ENCODE measurements at places on chromosomes 7 and 10.
A peak's percentile ranks its signal among the peaks of the same experiment; 100 is the strongest.

DNA sequence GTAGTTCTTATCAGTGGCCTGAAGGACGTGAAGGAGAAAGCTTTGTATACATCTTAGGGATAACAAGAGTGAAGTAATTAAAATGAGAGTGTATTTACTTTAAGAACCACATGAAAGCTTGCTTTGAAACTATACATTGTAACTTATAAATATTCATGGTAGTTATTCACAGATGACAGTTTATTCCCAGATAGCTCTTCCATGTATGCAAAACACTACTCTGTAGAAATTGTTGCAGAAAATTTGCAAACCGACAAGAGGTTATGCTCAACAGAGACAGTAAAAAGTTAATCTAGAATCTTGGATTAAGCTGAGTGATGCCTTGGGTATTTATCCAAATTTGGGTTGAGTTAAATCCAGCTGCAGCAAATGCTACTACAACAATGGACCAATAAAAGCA, 301.5 kb downstream of the PRKG1 start:
- DNase-seq: no peak

DNA sequence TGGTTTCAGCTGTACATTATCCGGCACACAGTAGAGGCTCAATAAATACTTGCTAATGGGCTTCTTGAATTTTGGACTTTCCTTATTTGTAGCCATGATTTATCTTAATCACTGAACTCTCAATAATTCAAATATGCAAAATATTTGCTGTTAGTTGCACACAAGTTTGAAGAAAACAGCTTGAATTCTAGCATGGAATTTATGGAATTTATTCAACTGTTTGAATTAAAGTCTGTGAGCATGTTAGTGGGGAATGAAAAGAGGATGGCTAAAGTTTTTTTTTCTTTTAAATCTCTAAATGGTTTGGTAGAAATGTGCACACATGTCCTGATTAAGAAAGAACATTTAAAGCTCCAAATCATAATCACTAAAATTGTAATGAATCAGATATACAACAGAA, 42.5 kb downstream of the SIRT1 start:
- DNase-seq: no peak

GRCh38 chr7:30971440-30971839, 7.7 kb downstream of the GHRHR start:
- no peak for DNase-seq

DNA sequence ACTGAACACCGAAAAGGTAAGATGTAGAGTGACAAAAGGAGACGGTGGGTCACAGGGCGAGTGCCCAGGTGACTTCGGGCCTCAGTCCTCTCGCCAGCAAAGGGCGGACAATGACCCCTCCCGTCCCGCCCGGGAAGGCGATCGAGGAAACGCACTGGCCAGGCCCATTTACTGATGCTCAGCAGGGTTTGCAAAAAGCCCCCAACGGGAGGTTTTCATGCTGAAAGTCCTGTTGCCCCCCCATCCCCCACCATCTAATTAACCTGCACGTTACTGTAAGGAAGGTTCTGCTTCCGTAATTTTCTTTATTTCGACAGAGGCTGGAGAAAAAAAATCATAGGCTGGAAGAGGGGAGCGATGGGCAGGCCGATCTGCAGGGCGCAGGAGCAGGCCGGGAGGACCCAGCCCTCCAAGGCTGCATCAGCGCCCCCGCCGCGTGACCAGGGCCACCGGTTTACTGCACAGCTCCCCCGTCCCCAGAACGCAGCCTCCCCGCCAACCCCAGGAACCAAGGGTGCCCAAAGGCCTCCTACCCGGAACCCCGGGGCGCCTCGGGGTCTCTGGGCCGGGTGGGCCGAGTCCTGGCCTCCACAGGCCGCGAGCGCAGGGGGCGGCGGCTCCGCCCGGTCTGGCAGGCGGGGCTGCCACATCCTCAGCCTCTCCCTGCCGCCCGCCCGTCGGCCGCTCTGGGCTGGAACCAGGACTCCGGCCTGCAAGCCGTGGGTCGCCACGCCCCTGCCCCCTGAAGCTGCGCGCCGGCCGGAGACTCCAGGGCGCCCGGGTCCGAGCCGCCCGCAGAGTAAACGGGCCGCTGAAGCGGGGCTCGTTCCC, 613 bp downstream of the OAT start:
- peak; percentile 34 for DNase-seq

- no peak for DNase-seq
These were observed 9.0 kb upstream of the GPR141 start for GRCh38 chr7:37674531-37674930.

DNA sequence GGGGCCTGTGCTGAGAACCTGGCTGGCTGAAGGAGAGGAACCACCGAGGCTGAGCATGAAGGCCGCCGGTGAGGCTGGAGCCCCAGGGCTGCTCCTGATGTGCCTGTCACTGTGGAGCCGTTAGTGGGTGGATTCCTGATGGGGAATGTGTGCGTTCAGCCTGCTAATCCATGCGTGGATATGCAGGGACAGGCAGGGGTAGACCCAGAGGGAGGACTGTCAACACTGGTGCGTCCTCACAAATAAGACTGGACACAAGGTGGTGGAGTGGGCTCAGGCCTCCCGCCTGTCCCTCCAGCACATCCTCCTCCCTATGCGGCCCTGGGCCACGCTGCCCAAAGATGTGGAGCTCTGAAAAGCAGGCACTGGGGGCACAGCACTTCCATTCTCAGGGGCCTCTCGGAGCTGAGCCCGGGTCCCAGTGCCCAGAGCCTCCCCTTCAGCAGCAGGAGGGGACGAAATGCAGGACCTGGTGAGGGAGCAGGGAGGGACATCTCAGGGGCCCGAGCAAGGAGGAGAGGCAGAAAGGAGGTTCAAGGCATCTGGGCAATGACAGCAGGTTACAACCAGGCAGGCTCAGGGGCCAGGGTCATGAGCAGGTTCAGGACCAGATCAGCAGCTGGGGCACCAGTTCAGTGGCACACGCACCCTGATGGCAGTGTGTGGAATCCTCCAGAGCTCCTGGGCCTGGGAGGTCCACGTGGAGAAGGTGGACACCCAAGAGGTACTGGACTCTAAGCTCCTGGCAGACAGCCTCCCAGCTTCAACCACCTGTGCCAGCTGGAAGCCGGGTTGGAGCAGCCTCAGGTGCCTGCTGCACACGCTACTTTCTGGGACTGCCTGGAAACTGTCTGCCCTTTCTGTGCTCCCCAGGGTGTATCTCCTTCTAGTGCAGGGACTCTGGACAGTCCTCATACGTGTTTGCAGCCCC, 33.5 kb upstream of the ANTXRL start:
- DNase-seq: no peak

- DNase-seq: no peak
These were observed 72.6 kb downstream of the COBL start for GRCh38 chr7:51244053-51244452.

- DNase-seq: no peak
These were observed 1.5 kb upstream of the SEMA3A start for GRCh38 chr7:84196084-84196503.

- DNase-seq: no peak
These were observed 69.2 kb upstream of the IGFBP3 start for GRCh38 chr7:45990276-45990675.

GRCh38 chr7:154928136-154929005, 74.6 kb downstream of the PAXIP1 start:
- DNase-seq: no peak

DNA sequence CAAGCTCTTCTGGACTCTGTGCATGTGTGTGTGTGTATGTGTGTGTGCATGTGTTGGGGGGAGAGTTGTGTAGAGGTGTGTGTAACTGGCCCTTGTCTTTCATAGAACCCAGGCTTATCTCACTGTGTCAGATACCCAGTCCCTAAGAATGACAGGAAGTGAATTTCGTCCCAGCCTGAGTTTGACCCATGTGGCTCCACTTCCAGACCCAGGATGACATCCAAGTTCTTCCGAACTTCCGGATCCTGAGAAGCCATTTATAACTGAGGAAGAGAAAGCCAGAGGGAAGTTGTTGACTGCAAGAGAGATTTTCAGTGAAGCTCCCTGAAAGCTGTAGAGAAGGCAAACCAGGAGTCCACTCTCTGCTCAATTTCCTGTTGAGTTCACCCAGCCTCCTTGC, 53.2 kb downstream of the ADRB1 start:
- no peak for DNase-seq

DNA sequence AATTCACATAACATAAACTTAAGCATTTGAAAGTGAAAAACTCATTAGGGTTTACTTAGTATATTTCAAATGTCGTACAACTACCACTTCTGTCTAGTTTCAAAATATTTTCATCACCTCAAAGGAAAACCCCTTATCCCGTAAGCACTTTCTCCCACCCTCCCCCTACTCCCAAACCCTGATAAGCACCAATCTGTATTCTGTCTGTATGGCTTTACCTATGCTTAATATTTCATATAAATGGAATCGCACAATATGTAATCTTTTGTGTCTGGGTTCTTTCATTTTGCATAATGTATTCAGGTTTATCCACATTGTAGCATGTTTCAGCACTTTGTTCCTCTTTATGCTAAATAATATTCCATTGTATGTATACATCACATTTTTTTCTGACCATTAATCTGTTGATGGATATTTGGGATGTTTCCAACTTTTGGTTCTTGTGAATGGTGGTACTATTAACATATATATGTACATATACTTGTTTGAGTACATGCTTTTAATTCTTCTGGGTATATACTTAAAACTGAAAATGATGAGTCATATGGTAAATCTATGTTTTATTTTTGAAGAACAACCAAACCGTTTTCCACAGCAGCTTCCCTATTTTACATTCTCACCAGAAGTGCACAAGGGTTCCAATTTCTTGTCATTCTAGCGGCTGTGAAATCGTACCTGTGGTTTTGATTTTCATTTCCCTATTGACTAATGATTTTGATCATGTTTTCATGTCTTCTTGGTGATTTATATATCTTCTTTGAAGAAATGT, 6.2 kb upstream of the STARD3NL start:
- no peak for DNase-seq

- DNase-seq: no peak
These were observed 1.1 kb upstream of the RAB11FIP2 start for GRCh38 chr10:118047880-118048279.

GRCh38 chr10:101986624-101986971, 69.4 kb downstream of the ARMH3 start:
- no peak for DNase-seq

- no peak for DNase-seq
These were observed 73.8 kb downstream of the OSBPL3 start for GRCh38 chr7:24905996-24906770.

GRCh38 chr7:155412416-155413253, 45.3 kb upstream of the EN2 start:
- peak; percentile 52 for DNase-seq

DNA sequence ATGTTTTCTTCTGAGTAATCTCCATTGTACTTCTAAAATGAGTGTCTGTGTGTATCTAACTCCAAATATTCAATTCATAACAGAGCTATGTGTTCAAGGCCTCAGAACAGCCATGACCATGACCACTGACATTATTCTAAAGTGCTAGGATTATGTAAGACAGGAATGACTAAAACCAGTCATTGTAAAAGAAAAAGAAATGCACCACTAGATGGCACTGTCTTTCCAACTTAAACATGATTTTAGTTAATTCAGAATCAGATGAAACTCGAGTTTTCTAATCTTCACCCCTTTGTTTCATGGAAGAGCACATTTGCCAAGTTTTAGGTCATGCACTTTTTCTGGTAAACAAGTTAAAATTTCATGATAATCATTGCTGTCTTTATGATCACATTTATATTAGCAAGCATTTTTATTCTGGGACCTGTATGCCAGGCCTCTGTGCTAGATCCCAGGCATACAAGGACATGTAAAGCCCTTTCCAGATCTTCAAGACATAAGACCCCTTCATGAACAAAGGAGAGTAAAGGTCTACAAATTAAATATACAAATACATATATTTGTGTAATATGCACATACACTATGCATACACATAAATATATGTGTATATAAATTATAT, 26.1 kb upstream of the RSU1 start:
- DNase-seq: no peak

GRCh38 chr7:154324196-154324595, 272.0 kb downstream of the DPP6 start:
- no peak for DNase-seq

DNA sequence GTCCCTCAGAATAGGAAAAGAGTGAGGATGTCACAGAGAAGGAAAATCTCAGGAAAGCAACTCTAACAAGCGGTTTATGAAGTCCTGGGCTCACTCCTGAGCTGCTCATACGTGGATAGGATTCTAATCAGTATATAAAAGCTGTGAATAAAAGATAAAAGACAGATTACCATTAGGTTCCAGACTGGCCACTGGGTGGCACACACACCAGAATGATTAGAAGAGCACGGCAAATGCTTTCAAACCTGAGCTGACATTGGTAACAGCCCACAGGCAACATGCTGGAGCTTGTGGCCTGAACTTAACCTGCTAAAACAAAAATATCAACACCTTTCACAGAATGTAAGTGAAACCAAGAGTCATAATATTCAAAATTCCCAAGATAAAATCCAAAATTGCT, 370.8 kb downstream of the GRID1 start:
- peak; percentile 14 for DNase-seq

- no peak for DNase-seq
These were observed 94.2 kb downstream of the MICALL2 start for GRCh38 chr7:1364906-1365570.

DNA sequence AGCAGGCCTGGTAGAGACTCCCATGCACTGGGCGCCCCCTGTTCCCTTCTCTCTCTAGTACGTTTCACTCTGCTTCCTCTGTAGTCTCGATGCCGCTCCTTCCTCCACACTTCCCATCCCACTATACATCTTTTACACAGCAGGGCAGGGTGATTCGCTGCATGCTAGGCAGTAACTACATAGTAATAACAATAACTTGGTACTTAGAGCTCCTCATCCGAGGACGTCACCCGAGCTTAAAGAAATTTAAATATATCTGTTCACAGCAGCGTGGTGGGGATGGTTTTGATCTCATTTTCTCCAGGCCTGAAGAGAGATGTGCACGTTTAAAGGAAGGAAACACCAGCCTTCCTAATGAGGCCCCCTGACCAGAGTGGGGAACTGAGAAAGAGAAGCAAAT, 276.9 kb downstream of the SKAP2 start:
- DNase-seq: no peak

DNA sequence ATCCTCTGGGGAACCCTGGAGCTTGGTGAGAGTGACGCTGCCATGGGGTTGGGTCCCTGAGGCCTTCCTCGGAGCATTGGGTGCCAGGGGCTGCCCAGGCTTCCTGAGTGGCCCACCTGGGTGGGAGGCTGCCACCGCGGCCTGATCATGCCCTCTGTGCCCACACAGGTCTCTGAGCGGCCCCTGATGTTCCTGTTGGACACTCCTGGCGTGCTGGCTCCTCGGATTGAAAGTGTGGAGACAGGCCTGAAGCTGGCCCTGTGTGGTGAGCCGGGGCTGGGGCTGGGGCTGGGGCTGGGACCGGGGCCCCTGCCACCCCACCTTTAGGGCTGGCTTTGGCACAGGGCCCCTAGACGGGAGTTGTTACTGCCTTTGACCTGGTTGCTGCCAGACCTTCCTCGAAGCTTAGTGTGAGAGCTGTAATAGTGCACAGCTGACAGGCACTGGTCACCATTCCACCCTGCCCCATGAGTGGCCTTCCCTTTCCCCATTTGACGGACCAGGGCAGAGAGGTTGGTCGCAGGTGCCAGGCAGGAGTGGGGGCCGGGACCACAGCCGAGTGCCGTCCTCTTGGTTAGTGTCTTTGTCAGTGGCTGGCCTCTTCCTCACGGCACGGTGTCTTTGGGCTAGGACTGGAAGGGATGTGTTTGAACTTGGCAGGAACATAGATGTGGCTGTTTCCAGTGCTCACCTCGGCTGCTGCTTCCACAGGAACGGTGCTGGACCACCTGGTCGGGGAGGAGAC, 8.2 kb downstream of the MTG1 start:
- DNase-seq: no peak
